ENCODE measurements at places on chromosomes 11 and 22. TPM values are rescaled to one million over a fixed set of nuclear protein-coding genes. Genes with fewer than 3 reads are reported as not detected.

DNA sequence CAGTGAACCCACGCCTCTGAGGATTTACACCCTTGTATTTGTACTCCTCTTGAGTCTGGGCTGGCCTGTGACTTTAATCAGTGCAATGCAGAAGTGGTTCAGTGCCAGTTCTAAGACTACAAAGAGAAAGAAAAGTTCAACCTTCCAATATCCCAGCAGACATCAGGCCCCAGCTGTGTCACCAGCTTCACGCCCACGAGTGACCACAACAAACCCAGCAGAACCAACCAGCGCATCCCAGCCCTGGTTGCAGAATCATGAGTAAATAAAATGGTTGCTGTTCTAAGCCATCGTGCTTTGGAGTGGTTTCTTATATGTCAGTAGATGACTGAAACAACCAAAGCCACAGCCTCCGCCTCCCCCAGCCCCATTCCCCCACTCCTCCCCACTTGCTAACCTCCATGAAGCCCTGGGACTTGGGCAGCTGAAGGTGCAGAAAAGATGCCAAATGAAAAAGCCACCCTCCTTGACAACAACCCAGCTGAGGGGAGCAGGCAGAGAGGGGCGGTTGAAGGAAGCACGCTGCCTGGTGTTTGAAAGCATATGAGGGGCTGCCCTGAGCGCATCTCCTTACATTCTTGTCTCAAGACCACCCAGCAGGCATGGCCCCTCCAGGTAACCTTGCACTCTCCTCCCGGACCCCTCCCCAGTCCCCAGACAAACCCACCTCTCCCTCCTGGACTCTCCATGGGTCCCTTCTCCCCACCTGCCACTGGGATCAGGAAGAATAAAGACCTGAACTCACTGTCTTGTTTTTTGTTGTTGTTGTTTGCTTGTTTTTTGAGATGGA, 20.9 kb downstream of the TSKU start:
- DNase-seq = no peak

GRCh38 chr11:74459584-74459983, 7.8 kb downstream of the KCNE3 start:
- no peak for DNase-seq

DNA sequence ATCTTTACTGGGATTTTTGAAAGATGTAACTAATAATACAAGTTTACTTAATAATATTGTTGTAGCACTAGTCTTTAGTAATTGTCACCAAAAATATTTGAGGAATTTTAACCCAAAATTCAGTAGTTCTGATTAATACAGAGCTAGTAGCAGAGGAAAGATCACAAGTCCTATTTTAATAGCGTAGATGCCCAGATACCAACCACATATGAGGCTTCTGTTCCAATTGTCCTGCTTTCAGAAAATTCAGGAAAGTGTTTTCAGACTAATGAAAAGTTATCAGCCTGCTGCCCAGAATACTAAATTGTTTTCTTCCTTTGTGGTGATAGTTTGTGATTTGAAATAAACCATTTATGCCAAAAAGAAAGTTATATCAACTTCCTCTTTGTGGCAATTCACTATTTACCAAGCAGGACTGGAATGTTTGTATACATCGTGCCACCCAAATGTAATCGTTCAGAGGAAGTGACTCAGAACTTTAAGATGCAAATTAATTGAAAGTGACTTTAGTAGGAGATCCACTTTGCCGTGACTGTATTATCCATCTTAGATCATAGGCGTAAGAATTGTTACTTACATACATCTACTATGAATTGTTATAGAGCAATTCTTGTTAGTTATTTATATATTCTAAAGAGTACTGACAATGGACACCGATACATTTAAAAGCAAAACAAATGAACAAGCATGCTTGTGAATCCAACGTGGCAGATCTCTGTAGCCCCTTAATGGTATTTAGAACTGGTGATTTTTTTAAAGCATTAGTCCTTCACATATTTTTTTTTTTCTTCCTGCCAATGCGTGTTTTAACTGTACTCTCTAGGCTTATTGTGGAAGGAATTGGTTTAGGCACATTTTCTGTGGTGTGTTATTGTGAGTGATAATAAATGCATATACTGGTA, 231.0 kb downstream of the DDX10 start:
- peak; percentile 54 for DNase-seq

GRCh38 chr11:2002042-2002776, 4.6 kb upstream of the H19 start:
- DNase-seq = no peak

DNA sequence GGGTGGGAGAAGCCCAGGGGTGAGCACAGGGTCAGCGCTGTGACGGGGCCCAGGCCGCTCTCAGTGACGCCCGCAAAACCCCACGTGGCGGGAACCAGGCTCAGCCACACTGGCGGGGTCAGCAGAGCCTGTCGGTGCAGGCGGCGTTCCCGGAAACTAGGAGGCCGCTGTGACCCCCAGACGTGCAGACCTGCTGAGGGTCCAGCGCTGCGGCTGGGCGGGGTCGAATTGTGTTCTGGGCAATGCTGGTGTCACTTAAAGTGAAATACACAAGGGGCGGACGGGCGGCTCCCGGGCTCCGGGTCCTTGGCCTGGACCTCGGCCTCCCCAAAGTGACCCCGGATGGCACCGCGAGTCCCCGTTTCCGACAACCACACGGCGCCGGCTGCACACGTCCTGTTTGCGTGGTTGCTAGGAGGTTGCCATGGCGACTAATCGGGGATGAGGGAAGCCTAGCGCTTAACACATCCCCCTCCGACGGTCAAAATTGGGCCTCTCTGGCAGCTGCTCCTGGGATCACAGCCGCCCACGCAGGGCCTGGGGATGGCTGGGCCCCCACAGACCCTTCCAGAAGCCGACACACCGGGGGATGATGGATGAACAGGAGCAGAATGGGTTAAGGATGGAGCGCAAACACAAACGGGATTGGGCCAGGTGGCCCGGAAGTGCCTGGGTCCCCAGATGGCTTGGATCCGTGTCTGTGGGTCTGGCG, 81.7 kb upstream of the PRR5 start:
- no peak for DNase-seq

DNA sequence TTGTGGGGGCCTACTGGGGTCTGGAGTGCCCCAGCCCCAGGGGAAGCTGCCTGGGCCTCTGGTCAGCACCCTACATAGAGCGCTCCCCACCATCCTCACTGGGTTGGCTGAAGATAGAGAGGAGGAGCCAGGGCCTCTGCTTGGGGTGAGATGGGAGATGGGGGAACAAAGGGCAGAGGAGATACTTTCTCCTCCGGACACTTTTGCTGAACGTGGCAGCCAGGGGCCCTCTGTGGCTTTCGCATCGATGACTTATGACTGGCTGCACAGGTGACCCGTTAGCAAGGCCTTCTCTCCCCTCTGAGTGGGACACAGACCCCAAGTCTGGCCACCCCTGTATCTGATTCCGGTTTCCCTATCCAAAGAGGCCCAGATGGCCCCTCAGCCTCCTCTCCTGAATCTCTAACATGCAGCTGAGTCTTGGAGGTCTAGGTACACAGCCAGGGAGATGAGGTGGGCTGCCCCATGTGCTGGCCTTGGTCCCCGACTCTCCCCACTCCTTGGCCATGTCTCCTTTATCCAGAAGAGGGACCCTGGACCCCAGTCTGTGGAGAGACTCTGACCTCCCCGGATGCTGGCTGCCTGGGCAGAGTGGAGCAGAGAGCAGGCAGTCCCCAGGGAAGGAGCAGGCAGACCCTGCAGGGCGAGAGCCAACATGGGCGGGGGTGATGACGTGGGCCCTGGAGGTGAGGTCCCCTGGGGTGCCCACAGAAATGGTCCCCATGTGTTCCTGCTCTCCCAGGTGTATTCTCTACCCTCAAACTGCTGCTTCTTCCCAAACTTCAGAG, 59.3 kb upstream of the NECTIN1 start:
- DNase-seq = no peak

DNA sequence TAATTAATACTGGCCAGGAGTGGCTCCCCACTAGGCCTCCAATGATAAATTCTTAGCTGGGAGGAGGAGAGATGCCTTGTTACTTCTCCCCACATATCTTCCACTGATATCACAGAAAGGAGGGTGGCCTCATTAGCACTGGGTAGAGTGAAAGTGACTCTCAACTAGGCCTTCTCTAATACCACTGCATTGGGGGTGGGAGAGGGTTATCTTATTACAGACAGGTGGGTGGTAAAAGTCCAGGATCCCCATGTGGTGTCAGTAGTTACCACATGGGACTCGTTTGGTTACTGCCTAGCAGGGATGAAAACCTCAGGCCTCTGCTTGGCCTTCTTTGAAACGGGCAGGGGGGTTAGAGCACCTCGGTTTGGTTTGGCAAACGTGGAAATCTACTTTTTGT, 167.3 kb downstream of the UVRAG start:
- DNase-seq = no peak

DNA sequence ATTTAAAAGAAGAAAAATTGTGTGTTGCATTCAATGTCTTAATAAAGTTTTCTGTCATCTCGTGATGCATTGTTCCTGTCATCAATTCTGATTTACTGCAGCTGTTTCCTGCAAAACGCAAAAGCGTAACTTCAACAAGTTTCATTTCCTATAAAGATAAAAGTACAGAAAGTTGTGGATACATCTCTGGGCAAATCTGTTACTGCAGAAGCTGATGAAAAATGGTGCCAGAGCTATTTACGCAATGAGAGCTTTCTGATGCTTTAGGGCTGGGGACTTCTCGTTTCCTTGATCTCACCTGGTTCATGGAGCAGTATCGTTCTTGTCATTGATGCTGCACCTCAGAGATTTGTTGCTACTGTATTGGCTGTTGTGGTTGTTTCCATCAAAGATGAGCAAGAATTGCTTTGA, 15.5 kb upstream of the MS4A12 start:
- DNase-seq = no peak

DNA sequence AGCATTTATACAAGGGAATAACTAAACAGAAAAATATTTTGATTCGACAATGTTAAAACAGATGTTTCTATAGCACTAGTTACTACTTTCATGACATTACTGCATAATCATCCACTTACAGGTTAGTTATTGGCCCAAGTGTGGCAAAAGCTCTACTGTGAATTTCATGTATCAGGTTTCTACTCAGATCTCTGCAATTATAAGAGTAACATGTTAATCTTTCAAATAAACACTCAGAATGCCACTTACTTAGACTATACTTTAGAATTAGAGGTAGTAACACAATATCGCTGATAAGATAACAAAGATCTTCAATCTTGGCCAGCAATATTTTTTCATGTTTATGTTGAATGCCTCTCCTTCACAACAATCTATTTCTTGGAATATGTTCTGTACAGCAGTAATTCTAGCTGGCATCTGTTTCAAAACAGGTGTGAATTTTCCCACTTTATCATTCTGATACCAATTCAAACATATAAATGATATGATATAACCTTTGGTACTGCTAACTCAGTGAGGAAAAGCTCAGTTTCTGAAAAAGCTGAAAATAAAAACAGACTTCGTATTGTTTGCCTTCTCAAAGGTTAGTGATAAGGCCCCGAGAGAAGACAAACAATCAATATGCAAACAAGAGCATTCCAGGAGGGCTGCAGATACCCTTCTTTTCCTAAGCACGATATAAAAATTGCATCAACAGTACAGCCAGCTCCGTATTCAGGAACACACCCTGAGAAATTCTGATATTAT, 11.0 kb upstream of the CCDC34 start:
- no peak for DNase-seq

DNA sequence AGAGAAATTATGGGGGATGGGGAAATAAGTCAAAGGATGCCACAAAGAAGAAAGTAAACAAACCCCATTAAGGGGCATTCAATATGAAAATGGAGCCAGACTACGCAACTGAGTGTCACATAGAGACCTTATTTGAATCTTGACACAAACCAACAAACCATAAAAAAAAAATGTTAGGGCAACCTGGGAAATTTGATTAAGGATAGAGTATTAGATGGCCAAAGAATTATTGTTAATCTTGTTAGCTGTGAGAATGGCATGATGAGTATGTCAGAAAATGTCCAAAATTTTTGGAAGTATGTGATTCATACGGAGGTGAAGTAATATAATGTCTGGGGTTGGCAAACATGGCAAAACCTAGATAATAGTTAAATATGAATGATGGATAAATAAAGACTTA, 322.1 kb upstream of the MPPED2 start:
- DNase-seq = no peak

GRCh38 chr22:49062802-49063544, 764.7 kb downstream of the BRD1 start:
- DNase-seq = no peak

- peak; percentile 99 for DNase-seq
Observed at GRCh38 chr11:102177974-102178631, 67.9 kb downstream of the YAP1 start.

DNA sequence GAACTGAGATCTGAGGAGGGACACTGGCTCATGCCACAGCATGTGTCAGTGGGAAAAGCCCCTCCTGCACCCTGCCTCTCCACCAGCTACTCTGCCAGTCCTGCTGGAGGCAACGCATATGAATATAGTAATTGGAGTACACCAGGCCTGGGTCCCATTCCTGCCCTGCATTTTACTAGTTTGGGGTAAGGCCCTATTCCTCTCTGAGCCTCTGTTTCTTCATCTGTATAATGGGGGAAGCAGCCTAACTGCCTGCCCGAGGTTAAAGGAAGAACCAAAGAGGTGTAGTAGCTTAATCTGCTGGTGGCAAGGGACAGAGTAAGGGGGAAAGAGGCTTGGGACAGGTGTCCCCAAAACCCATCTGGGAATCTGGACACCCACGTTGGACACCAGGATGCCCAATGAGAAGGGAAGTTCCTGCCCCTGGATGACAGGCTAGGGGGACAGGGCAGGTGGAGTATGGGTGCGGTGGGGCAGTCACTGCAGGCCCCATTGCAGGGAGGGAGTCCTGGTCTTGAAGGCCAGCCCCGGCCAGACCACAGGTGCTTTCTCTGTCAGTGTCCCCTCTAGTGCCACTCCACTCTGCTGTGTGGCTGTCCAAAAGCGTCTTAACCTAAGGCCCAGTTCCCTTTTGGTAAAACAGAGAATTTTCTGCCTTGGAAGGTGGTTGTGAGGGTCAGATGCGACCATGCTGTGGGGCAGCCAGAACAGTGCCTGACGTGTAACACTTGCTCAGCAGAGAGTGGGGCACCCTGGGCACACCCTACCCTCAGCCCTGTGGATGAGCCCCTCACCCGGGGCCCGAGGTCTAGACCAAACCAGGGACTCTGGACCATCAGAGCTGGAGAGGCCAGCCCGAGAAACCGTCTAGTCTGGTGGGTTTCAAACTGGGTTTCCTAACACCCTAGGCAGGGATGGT, 11.5 kb downstream of the TSKU start:
- no peak for DNase-seq

DNA sequence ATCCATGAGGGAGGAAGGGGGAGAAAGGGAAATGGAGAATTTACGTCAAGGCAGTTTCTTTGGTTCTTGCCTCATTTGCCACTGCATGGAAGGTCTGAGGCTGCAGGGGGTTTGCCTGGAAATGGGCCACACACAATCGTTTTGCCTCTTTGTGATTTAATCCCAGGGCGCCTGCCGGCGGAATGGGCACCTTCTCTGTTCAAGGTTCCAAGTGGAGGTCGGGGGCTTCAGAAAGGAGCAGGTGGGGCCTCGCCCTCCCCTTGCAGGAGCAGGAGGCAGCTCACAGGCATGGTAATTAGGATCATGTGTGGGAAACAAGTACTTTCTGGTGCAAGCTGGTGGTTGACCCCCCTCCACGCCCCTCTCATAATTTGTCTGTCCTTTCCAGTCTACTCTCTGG, 29.9 kb downstream of the MPPED1 start:
- no peak for DNase-seq

- no peak for DNase-seq
Observed at GRCh38 chr11:78535920-78536319, 38.7 kb downstream of the NARS2 start.

- DNase-seq = peak; percentile 23
Observed at GRCh38 chr11:79362821-79363220, 78.0 kb downstream of the TENM4 start.

CBLIF gene
- total RNA-seq = not detected

KREMEN1 gene
- 7.5 TPM for total RNA-seq

OR10D3 gene
- total RNA-seq = not detected

SLC35C1 gene
- total RNA-seq = 14.9 TPM

IPO7 gene
- total RNA-seq = 129 TPM

OR2AG2 gene
- total RNA-seq = 0.25 TPM

GPR137 gene
- total RNA-seq = 18.9 TPM

ANO9 gene
- 9.2 TPM for total RNA-seq

All from renal cortical epithelial cell (primary cell).